ENCODE measurements at places on chromosomes 2 and 18.
A peak's percentile ranks its signal among the peaks of the same experiment; 100 is the strongest.

DNA sequence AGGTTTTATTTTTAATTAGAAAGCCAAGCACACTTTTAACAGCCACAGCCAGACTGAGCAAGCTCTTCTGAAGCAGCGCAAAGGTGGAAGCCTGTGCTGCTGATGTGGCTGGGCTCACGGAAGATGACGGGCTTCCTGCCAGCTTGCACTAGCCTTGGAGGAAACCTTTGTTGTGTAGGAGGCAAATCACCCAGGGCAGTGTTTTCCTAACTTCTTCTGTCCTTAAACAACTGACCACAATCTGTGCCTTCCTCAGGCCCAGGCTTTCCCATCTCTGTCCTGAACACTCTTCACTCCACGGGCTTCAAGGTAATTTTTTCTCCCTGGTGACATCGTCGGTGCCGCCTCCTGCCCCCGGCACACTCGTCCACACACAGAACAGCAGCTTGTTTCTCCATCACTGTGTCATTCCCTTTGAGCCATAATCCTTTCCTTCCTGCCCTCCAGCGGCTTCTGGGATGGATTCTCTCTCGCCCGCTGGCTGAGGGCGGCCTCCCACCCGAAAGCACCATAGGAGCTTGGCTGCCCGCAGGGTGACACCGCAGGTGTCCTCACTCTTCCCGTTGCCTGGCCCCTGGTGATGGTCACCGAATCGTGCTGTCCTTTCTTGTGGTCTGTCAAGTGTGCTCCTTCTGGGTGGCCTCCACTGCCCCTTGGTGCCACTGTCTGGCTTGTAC is 31.1 kb upstream of the INHBB start:
- DNase-seq = no peak

DNA sequence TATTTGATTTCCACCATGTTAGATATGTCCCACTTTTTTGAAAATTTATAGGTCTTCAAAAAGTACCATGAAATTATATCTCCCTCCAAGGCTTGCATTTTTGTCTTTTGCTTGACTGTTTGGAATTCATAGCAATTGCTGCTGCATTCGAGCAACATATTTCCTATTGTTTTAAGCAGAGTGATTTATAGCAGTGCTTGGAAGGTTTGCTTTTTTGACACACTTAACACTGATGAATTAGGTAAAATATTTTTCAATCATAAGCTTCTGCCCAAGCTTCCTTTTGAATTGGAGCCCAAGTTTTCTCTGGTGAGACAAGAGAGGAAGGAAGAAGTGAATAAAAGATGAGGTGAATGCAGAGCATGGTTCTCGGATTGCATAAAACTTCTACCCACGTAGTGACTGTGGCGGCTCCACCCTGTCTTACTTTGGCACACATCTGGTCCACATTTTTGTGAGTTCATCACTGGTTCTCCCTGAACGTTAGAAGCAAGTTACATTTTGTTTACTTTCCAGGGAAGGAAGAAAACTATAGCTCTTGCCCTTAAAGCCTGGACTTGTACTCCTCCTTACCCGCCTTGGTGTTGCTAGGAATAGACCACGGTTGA is 667.0 kb downstream of the TSN start:
- DNase-seq = no peak

- no peak for DNase-seq
Measured at GRCh38 chr2:151009437-151010175, 252.1 kb downstream of the RBM43 start.

DNA sequence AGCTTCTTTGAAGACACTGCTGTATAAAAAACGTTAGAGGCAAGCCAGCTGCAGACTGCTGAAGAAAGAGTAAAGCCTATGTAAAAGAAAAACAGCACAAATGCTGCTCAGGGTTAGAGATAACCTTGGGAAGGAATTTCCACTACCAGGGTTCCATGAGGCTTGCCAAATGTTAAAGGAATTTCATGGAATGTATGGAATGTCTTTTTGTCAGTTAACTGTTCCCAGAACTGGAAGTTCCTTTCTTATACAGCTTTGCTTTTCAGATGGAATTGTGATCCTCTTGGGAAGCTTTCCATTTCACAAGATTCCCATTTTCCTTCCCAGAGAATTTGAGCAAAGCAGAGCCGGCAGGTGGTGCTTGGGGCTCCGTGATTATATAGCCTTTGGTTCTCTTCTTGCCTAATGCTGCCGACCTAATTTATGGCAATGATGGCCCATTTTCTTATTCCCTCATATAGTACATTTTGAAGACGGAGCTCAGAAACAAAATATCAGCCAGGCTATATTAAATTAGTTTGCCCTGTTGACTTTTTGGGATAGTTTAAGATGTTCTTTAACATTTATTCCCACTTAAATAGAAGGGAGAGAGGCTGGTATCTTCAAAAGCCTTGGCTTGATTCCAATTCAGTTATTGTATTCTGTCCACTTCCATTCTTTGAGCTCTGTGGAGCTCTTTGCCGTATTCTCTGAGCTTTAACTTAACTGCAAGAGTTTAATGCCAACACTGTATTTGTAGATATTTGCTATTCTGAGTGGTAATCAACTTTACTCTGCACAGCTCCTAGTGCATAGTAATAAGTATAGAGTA is 162.3 kb downstream of the PHLPP1 start:
- DNase-seq = peak; percentile 52
